Suppressor macrophage (primary cell): ENCODE measurements at places on chromosomes 2 and 18.

DNA sequence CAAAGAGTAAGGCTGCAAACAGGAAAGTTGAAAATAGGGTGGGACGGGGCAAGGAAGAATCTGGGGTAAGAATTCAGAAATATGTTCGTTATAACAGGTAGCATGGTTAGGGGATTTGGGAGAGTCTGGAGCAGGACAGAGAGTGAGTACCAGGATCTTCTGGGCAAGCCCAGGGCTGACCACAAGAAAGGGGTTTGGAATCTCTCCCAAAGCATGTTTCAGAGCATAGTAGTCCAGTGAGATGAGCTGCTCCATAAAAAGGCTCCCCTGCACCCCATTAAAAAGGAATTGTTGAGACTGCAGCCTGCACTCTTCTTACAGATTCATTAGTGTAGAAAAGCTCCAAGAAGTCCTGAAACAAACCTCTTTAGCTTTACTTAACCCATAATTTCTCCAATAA lies 291.1 kb downstream of the MTX2 start:
- no peak for DNase-seq

DNA sequence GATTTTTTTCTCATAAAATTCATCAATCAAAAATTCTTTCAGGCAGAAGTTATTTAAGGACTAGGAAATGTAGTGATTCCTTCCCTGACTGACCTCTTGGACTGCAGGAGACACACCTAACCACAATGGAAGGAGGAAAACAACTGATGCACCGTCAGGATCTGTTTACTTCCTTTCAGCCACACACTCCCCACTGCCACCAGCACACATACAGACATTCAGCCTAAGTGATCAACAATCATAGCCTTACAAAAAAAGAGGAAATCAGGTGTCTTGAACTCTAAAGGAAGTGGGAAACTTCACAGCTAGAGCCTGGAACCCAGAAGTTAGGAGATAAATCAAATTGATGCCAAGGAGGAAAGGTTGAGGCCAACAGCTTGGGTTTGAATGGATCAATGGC lies 213.5 kb upstream of the ACVR2A start:
- DNase-seq, result peak; percentile 21

DNA sequence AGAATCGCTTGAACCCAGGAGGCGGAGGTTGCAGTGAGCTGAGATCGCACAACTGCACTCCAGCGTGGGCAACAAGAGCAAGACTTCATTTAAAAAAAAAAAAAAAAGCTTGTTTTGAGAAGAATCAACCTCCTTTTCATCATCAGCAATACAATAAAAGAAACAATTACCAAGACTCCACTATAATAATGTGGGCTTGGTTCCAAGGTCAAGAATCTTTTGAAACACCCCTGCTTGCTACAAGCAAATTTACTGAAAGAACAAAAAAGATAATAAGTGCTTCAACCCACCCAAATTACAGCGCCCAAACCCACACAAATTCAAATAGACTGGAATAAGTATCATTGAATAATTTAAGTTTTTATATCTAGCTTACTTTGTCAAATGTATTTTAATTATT lies 33.6 kb upstream of the MAPRE3 start:
- no peak for DNase-seq

DNA sequence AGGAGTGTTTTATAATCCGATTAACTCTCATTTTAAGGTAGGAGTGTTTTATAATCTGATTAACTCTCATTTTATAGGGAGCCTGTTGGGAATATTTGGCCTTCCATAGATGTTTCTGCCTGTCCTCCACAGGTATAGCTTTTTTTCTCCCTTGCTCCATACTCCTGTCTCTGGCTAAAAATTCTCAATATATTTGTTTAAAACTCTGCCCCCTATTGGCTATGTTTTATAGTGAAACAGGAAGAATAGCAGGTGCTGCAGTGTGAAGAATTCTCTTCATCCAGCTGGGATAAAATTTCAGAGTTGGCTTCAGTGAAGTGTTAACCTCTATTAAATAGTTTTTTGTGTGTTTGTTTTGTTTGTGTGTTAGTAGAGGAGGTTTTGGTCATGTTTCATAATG lies 1046.0 kb upstream of the TMEFF2 start:
- peak; percentile 4 for DNase-seq

DNA sequence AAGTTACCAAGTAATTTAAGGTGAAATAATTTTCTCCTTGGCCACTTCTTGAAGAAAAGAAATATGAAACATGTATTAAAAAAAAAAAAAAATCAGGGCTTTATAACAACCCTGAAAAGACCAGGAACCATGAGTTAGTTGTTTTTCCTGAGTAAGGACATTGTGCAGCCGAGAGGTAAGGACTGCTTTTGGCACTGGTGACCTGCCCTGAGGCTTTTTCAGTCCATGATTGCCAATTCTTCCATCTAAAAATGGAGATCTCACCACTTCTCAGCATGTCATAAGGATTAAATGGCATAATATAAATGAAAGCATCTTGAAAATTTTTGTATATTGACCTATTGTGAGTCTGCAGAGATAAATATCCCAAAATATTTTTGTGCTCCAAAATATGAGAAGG lies 244.3 kb downstream of the NRXN1 start:
- DNase-seq, result no peak

GRCh38 chr18:59837586-59837985 lies 62.2 kb upstream of the PMAIP1 start:
- DNase-seq, result peak; percentile 89
